NCI-H524 treated with DMSO at 0.1 percent for 48 hours (cell line): ENCODE measurements at places on chromosomes 1 and 21.

- DNase-seq, result no peak
Measured at GRCh38 chr1:98556521-98557158, 104.9 kb upstream of the SNX7 start.

- no peak for DNase-seq
Measured at GRCh38 chr1:172658871-172659453, at the start of gene FASLG. Gene FASLG, plus strand, starts transcription at chr1:172659103. Its CDS starts 99 bp downstream, at chr1:172659202.

GRCh38 chr1:233368106-233368788 is 40.7 kb downstream of the MAP3K21 start:
- no peak for DNase-seq

DNA sequence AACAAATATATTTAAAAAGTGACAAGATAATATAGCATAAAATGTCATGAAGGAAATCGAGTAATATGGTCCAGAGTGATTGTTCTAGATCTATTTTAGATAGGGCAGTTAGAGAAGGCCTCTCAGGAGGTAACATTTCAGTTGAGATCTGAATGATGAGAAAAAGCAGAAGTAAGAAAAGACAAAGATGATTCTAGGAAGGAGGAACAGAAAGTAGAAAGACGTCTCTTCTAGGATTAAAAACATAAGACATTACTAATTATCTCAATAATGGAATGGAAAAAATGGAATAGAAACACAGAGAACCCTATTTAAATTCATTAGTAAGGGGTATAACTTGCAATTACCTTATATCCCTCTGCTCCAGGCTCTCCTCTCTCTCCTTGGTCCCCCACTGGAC is 130.0 kb upstream of the ZNHIT6 start:
- no peak for DNase-seq
